ENCODE measurements at places on chromosomes 3 and 15. TPM values are rescaled to one million over a fixed set of nuclear protein-coding genes. Genes with fewer than 3 reads are reported as not detected.
A peak's percentile ranks its signal among the peaks of the same experiment; 100 is the strongest.

- no peaks in the 10 kb centered on the region for H3K4me1 ChIP-seq
- no peak overlapping the region for H3K27ac ChIP-seq
- no peaks in the 10 kb centered on the region for H3K36me3 ChIP-seq
- H3K4me3 ChIP-seq, result no peak overlapping the region
Measured at GRCh38 chr3:110989446-110989845, 82.2 kb upstream of the NECTIN3 start.

- no peak overlapping the region for H3K4me3 ChIP-seq
- H3K4me1 ChIP-seq, result peaks cover 6% of the 10 kb centered on the region
- no peaks in the 10 kb centered on the region for H3K36me3 ChIP-seq
- DNase-seq, result no peak
- no peaks in the 10 kb centered on the region for H3K27me3 ChIP-seq
Measured at GRCh38 chr3:61855211-61855610, 293.8 kb downstream of the PTPRG start.

DNA sequence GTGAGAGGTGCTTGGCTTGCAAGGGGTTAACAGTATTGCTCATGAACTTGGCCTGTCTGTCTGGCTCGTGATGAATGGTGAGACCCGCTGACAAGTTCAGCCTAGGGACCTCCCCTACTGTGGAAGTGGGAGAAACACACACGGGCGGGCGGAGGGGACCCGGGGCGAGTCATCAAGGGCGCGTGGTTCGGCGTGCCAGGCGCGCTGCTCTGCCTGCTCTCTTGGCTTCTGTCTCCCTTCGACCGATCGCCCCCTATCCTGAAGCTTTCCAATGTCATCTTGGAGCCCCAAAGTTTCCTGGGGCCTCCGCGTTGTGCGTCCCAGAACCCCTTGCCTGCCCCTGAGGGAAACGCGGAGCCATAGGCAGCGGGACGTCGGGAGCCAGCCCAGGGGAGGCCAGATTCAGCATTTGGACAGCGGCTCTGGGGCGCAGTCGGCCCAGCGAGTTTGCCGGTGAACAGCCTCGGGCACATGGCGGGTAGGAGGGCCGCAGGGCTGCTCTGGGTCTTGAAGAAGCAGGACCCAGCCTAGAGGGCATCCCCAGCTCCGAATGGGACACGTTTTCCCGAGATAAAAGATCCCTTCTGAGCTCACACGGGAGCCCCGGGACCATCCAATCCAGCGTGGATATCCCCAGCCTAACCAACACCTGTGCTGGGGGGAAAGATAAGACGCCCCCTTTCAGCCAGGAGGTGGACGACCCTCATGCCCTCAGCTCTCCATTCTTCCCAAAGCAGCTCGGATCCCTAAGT is 27.0 kb upstream of the POLG start:
- no peaks in the 10 kb centered on the region for H3K27me3 ChIP-seq
- no peaks in the 10 kb centered on the region for H3K4me1 ChIP-seq
- no peak overlapping the region for H3K4me3 ChIP-seq
- H3K27ac ChIP-seq, result no peak overlapping the region

GRCh38 chr15:68658641-68659358 is 80.0 kb downstream of the CORO2B start:
- no peak for DNase-seq
- H3K27me3 ChIP-seq, result no peaks in the 10 kb centered on the region
- H3K27ac ChIP-seq, result no peak overlapping the region
- H3K4me1 ChIP-seq, result no peaks in the 10 kb centered on the region
- no peaks in the 10 kb centered on the region for H3K36me3 ChIP-seq

- H3K27me3 ChIP-seq, result no peaks in the 10 kb centered on the region
- no peaks in the 10 kb centered on the region for H3K36me3 ChIP-seq
- DNase-seq, result no peak
Measured at GRCh38 chr3:48187301-48187578, 977 bp downstream of the CDC25A start.

DNA sequence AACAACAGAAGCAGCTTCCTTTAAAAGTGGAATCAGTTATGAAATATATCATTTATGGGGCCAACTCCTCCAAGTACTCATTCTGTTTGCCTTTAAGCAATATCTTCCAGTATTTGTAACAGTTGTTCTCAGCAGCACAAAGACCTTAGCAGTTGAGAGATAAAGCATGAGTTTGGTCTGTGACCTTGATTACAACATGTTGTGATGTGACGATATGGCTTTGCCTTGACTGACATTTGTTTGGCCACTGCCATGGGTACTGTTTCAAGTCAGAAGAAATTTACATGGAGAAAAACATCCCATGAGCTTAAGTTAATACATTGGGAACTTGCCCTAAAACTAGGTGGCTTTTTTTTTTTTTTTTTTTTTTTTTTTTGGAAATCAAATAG is 175.1 kb upstream of the KBTBD8 start:
- H3K4me1 ChIP-seq, result peaks cover 2% of the 10 kb centered on the region
- no peaks in the 10 kb centered on the region for H3K27me3 ChIP-seq
- no peaks in the 10 kb centered on the region for H3K36me3 ChIP-seq
- no peak overlapping the region for H3K27ac ChIP-seq
- DNase-seq, result no peak

DNA sequence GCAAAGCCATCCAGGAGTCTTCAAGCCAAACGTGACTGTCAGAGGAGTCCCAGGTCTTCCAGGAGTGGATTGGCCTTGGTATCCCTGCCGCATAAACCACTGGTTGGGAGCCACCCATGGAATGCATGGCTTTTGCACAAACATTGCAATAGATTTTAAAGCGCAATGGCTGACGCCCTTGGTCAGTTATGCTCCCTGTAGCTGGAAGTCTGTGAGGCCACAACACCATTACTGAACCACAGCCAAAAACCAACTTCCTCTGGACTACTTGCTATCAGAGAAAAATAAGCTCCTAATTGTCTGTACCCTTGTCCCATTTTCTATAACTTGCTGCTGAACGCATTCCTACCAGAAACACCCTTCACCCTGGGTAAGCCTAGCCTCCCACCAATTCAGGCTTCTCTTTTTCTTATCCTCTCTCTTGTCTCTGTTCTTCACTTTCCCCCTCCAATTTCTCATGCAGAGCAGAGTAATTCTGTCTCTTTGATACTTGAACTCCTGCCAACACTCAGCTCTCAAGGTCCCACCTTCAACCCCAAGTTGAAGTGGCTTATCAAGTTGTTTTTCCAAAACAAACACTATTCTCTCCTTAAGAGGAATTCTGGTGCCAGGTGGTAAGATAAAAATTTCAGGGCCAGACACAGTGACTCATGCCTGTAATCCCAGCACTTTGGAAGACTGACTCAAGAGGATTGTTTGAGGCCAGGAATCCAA is 176.4 kb upstream of the UBE2E1 start:
- no peak for DNase-seq
- H3K27me3 ChIP-seq, result no peaks in the 10 kb centered on the region
- no peak overlapping the region for H3K27ac ChIP-seq
- no peak overlapping the region for H3K4me3 ChIP-seq
- no peaks in the 10 kb centered on the region for H3K4me1 ChIP-seq
- no peaks in the 10 kb centered on the region for H3K36me3 ChIP-seq

GRCh38 chr3:127473244-127474024 is 117.1 kb downstream of the TPRA1 start:
- no peaks in the 10 kb centered on the region for H3K4me1 ChIP-seq
- H3K4me3 ChIP-seq, result no peak overlapping the region
- no peak for DNase-seq
- no peaks in the 10 kb centered on the region for H3K27me3 ChIP-seq

DNA sequence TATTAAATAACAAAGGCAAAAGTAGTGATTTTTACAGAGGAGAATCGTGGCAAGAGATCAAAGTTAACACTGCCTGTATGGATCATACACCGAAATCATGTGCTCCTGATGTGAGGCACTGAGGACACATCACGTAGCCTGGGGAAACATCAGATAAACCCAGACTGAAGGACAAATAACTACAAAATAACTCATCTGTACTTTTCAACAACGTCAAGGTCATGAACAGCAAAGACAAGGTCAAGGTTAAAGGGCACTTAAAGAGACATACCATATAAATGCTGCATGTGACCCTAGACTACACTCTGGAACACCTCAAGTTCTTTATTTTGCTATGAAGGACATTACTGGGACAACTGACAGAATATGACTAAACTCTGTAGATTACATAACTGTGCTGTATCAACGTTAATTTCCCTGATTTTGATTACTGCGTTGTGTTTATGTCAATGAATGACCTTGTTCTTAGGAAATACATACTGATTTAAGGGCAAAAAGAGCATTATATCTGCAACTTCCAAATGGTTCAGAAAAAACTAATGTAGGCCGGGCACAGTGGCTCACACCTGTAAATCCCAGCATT is 48.1 kb downstream of the CHSY1 start:
- DNase-seq, result no peak
- no peak overlapping the region for H3K27ac ChIP-seq
- peaks cover 1% of the 10 kb centered on the region for H3K4me1 ChIP-seq
- no peaks in the 10 kb centered on the region for H3K36me3 ChIP-seq
- H3K4me3 ChIP-seq, result no peak overlapping the region
- H3K27me3 ChIP-seq, result no peaks in the 10 kb centered on the region

GRCh38 chr15:69668963-69669362 is 216.3 kb downstream of the RPLP1 start:
- peak; percentile 58 for DNase-seq
- no peak overlapping the region for H3K27ac ChIP-seq
- no peaks in the 10 kb centered on the region for H3K36me3 ChIP-seq

DNA sequence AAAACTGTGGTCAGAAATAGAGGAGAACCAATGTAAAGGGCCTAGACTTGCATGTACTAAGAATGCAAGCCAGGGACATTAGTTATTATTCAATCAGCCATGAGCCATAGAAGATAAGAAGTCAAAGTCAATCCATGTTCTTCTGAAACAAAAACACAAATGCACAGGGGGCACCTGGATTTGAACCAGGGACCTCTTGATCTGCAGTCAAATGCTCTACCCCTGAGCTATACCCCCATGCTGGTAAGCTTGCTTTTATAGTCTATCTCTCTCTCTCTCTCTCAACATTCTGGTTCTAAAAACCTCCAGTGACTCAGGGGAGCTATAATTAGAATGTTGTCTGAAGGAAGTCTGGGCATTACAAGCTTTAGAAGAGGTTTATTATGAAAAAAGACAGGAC is 85.6 kb upstream of the ACP3 start:
- peaks cover 2% of the 10 kb centered on the region for H3K4me1 ChIP-seq
- peak overlapping the region; percentile 28 for H3K27ac ChIP-seq
- no peak for DNase-seq
- H3K27me3 ChIP-seq, result no peaks in the 10 kb centered on the region
- H3K4me3 ChIP-seq, result no peak overlapping the region
- no peaks in the 10 kb centered on the region for H3K36me3 ChIP-seq

GRCh38 chr3:55482496-55483195 is 4.5 kb downstream of the WNT5A start:
- H3K4me3 ChIP-seq, result no peak overlapping the region
- H3K36me3 ChIP-seq, result no peaks in the 10 kb centered on the region

GRCh38 chr15:70121624-70122302 is 24.0 kb upstream of the TLE3 start:
- no peaks in the 10 kb centered on the region for H3K27me3 ChIP-seq
- no peaks in the 10 kb centered on the region for H3K4me1 ChIP-seq
- no peak overlapping the region for H3K4me3 ChIP-seq
- H3K36me3 ChIP-seq, result no peaks in the 10 kb centered on the region
- DNase-seq, result peak; percentile 80
- H3K27ac ChIP-seq, result no peak overlapping the region

GRCh38 chr3:96863129-96863740 is 48.8 kb downstream of the EPHA6 start:
- DNase-seq, result no peak
- H3K27me3 ChIP-seq, result no peaks in the 10 kb centered on the region
- no peaks in the 10 kb centered on the region for H3K4me1 ChIP-seq
- no peak overlapping the region for H3K27ac ChIP-seq

DNA sequence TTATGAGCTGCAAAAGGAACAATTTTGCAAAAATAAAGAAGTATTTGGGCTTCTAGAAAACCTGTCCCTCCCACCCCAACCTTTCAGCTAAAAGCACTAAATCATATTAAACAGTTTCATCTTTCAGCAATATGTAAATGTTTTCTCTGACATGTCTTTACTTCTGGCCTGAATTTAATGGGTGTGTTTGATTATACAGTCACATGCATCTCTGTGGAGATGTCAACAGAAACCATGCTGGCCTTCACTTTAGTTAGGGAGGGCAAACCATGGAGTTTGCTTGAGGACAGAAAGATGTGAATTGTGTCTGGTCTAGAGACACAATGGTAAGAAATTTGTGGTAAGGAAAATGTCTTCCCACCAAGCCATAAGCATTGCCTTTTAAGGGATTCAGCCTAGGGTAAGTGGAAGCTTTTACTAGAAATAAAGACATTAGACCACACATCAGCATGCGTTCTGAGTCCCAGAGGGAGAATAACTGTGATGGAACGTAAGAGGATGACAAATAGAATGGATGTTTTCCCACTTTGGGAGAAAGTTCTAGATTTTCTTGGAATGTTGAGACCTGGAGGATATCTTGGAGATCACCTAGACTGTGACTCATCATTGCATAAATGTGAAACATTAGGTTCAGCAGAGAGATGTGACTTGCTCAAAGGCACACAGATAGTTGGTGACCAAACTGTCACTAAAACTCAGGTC is 68.9 kb downstream of the ST8SIA2 start:
- H3K27me3 ChIP-seq, result no peaks in the 10 kb centered on the region
- no peaks in the 10 kb centered on the region for H3K4me1 ChIP-seq
- H3K27ac ChIP-seq, result no peak overlapping the region

DNA sequence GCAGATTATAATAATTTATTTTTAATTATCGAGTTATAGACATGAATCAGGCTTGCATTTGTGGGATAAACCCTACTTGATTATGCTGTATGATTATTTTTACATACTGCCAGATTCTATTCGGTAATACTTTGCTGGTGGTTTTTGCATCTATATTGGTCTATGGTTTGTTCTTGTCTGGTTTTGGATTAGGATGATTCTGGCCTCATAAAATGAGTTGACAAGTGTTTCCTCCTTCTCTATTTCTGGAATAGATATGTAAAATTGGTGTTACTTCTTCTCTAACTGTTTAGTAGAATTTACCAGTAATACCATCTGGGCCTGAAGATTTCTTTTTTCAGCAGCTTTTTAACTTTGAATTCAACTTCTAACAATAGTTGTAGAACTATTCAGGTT is 33.0 kb upstream of the ACKR4 start:
- H3K4me3 ChIP-seq, result no peak overlapping the region
- DNase-seq, result no peak
- peaks cover 2% of the 10 kb centered on the region for H3K36me3 ChIP-seq
- no peak overlapping the region for H3K27ac ChIP-seq

- no peak overlapping the region for H3K4me3 ChIP-seq
- H3K36me3 ChIP-seq, result peaks cover under 1% of the 10 kb centered on the region
- no peaks in the 10 kb centered on the region for H3K4me1 ChIP-seq
- no peak overlapping the region for H3K27ac ChIP-seq
- DNase-seq, result no peak
Measured at GRCh38 chr15:64452988-64453688, 7.2 kb upstream of the ZNF609 start.

GRCh38 chr3:156497326-156497725 is 57.6 kb downstream of the SSR3 start:
- peak overlapping the region; percentile 49 for H3K27ac ChIP-seq
- peaks cover under 1% of the 10 kb centered on the region for H3K4me1 ChIP-seq
- no peak for DNase-seq
- H3K36me3 ChIP-seq, result peaks cover 2% of the 10 kb centered on the region
- no peak overlapping the region for H3K4me3 ChIP-seq

The SLC41A3 gene
- total RNA-seq, result 62.1 TPM

The NEK10 gene
- total RNA-seq, result 3.5 TPM

The CHRNA5 gene
- 0.84 TPM for total RNA-seq

The PLSCR2 gene
- total RNA-seq, result 1.4 TPM

The CFAP100 gene
- total RNA-seq, result not detected

The ADPGK gene
- total RNA-seq, result 52.1 TPM

The SCAANT1 gene
- total RNA-seq, result not detected

The RARB gene
- total RNA-seq, result 7.0 TPM

The P2RY1 gene
- total RNA-seq, result 3.5 TPM

The FNDC3B gene
- total RNA-seq, result 223 TPM

The SAXO2 gene
- 5.1 TPM for total RNA-seq

The VEPH1 gene
- total RNA-seq, result 0.81 TPM

The ZNF774 gene
- 7.4 TPM for total RNA-seq

The FGF12 gene
- 1.2 TPM for total RNA-seq

The GNL3 gene
- 52.0 TPM for total RNA-seq

The SI gene
- total RNA-seq, result not detected
